ENCODE measurements at places on chromosomes 12 and 14. TPM values are rescaled to one million over a fixed set of nuclear protein-coding genes. Genes with fewer than 3 reads are reported as not detected.
A peak's percentile ranks its signal among the peaks of the same experiment; 100 is the strongest.

MANSC1 gene
- total RNA-seq = 63.6 TPM

PRPH gene
- total RNA-seq = 3.9 TPM

ANG gene
- 50.0 TPM for total RNA-seq

VDR gene
- total RNA-seq = 140 TPM

SERPINA12 gene
- not detected for total RNA-seq

DNA sequence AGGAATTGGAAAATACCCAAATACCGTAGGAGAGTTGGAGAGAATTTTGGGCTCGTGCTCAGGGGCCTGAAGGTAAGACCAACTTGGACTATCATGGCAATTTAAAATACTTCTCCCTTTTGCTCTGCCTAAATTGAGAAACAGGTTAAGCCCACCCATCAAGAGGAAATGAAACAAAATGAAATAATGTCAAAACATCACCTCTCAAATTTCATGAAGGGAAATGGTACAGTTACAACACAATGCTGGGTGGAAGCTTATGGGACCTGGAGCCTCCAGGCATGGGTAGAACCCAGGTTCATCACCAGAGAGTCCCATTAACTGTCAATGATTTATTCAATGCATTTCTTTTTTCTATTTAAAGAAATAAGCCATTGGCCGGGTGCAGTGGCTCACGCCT is 33.7 kb downstream of the FOS start:
- no peaks in the 10 kb centered on the region for H3K4me1 ChIP-seq
- H3K36me3 ChIP-seq = no peaks in the 10 kb centered on the region
- no peak for DNase-seq
- no peak overlapping the region for H3K27ac ChIP-seq
- no peak overlapping the region for H3K4me3 ChIP-seq
- H3K27me3 ChIP-seq = no peaks in the 10 kb centered on the region

DNA sequence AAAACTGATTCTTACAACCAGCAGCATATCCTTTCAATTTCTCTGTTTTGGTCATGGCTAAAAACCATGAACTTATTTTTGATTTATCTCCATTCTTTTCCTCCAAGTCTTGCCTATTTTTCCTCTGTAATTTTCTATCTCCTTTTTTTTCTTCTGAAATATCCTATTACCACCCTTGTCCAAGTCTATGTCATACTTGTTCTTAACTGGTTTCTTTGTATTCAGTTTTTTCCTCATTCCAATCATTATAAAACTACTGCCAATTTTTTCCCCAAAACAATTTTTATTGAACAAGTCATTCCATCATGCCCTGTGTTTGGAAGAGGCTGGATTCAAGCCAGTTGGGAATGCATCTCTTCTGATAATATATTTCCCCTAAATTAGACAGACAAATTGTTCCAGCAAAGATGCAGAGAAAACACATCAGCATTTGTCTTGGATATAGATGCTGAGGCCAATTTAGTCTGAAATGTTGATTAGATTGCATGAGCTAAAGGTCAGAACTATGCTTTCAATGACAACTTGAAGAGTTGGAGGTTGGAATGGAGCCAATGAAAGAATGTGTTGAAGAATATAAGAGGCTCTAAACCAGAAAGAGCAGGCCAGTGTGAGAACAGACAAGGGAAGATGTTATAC is 30.7 kb downstream of the OTOGL start:
- H3K4me3 ChIP-seq = no peak overlapping the region
- H3K4me1 ChIP-seq = no peaks in the 10 kb centered on the region
- DNase-seq = no peak
- no peaks in the 10 kb centered on the region for H3K36me3 ChIP-seq

DNA sequence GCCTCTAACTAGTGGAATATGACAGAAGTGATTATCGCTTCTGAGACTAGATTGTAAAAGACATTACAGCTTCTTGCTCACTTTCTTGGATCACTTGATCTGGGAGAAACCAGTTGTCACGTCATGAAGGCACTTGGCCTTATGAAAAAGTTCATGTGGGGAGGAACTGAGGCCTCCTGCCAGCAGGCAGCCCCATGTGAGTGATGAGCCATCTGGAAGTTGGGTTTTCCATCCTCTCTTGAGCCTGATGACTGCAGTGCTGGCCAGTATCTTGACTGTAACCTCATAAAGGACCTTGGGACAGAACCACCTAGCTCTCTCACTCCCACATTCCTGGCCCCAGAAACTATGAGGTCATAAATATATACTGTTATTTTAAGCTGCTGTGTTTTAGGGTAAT is 28.0 kb downstream of the TTLL5 start:
- peaks cover 8% of the 10 kb centered on the region for H3K36me3 ChIP-seq
- no peak overlapping the region for H3K4me3 ChIP-seq
- H3K4me1 ChIP-seq = no peaks in the 10 kb centered on the region
- DNase-seq = no peak
- H3K27ac ChIP-seq = no peak overlapping the region

PSMA6 gene
- 178 TPM for total RNA-seq

NRL gene
- total RNA-seq = 2.7 TPM

DNA sequence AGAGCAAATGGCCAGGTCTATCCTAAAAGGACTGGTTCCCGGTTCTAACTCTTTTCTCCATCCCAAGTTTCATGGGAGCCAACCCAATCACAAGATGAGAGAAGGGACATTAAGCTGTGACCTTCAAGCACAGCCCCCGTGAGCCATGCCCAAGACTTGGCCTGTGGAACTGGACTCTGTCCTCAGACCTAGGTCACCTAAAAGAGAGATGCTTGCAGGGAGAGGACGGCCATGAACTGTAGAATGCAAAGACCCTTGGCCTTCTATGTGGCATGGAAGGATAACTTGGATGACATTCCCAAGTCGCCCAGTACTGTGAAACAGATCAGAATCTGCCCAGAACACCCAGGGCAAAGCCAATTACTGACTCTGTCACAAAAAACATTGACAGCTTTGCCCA is 263.5 kb downstream of the DPF3 start:
- no peak overlapping the region for H3K27ac ChIP-seq
- DNase-seq = peak; percentile 7
- no peaks in the 10 kb centered on the region for H3K4me1 ChIP-seq
- no peaks in the 10 kb centered on the region for H3K36me3 ChIP-seq
- no peak overlapping the region for H3K4me3 ChIP-seq

C14orf93 gene
- 14.5 TPM for total RNA-seq

DNA sequence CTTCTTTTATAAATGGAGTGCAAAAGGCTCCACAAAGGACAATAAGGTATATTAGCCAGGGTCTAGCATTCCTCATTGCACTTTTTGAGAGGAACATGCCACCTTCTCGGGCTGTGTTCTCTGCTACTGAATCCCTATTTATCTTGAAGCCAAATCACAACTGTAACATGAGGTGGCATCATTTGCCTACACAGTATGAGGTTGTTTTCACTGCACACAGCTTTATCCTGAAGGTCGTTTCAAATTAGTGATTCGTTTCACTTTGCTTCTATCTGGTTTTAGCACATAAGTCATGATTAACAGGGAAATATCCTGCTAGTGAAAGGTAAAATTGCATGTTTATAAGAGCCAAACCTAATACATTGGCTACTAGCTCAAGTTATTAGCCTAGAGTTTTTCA is 153.8 kb downstream of the SLC35F4 start:
- DNase-seq = no peak
- no peaks in the 10 kb centered on the region for H3K4me1 ChIP-seq
- H3K27ac ChIP-seq = no peak overlapping the region
- H3K27me3 ChIP-seq = no peaks in the 10 kb centered on the region
- H3K36me3 ChIP-seq = no peaks in the 10 kb centered on the region

- no peak overlapping the region for H3K27ac ChIP-seq
- peak; percentile 38 for DNase-seq
Observed at GRCh38 chr14:103232031-103232808, 101.8 kb upstream of the EIF5 start.

- no peak for DNase-seq
- no peak overlapping the region for H3K4me3 ChIP-seq
- H3K36me3 ChIP-seq = no peaks in the 10 kb centered on the region
- H3K27ac ChIP-seq = no peak overlapping the region
- no peaks in the 10 kb centered on the region for H3K27me3 ChIP-seq
Observed at GRCh38 chr12:52965337-52965731, 16.4 kb downstream of the KRT18 start.

GRCh38 chr12:89276860-89277259 is 75.4 kb downstream of the DUSP6 start:
- no peaks in the 10 kb centered on the region for H3K4me1 ChIP-seq
- no peak overlapping the region for H3K4me3 ChIP-seq
- no peak for DNase-seq
- no peaks in the 10 kb centered on the region for H3K36me3 ChIP-seq
- no peak overlapping the region for H3K27ac ChIP-seq

DNA sequence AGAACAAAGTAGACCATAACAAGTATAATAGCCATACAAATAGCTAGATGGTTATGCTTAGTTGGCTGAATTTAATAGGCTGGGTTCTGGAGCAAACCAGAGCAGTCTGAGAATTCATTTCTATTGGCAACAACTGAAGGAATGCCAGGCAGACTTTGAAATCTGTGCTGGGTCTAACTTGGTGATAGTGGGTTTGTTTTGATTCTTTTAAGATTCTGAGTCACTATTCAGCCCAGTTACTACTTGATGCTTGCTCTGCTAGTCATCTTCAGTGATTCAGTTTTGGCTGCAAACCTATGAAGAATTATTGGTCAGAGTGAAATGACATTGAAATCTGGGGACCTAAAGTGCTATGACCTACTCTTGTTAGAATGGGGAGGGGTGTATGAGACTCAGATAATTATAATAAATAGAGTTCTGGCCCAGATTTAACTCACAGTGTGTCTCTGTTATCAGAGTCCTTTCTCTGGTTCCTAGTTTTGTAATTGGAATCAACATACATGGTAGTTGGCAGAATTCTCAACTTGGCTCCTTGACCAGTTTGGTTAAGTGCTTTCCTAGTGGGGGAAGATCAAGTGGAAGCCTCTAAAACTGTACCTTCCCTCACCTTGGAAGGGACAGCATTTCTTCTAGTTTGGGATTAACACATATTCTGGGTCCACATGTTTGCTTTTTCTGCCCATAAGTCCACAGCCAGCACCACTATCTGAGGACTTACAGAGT is 43.5 kb downstream of the MNAT1 start:
- no peaks in the 10 kb centered on the region for H3K36me3 ChIP-seq
- no peaks in the 10 kb centered on the region for H3K4me1 ChIP-seq
- no peak overlapping the region for H3K4me3 ChIP-seq
- no peak for DNase-seq

IQSEC3 gene
- total RNA-seq = not detected

All from colonic mucosa (tissue), 4 donors.